ENCODE measurements at places on chromosomes 3 and 15.

DNA sequence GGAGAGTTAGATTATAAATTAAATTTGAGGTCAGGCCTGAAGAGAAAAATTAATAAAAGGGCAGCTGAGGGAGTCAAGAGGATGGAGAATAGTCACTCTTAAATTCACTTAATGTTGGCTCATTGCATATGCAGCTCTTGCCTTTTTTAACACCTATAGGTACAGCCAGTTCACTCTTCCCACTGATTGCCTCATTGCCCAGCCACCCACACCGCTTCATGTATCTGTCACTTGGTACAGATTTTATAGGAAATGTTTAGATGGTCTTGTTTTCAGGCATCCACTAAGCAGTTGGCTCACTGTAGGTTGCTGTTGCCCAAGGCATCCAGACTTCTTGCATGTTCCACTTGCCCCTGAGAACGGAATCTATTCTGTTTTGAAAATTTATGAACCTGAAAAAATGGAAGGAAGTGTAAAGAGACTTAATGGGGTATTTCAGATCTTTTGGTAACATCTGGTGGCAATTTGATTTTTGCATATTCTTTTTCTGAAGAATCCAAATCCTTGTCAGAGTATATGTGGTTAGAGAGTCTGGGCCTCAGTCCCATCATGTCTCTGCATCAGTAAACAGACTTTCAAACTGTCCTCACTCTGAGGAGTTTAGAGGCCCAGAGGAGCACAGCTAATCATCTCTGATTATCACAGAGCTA, 151.9 kb downstream of the RBPMS2 start:
- DNase-seq: no peak

DNA sequence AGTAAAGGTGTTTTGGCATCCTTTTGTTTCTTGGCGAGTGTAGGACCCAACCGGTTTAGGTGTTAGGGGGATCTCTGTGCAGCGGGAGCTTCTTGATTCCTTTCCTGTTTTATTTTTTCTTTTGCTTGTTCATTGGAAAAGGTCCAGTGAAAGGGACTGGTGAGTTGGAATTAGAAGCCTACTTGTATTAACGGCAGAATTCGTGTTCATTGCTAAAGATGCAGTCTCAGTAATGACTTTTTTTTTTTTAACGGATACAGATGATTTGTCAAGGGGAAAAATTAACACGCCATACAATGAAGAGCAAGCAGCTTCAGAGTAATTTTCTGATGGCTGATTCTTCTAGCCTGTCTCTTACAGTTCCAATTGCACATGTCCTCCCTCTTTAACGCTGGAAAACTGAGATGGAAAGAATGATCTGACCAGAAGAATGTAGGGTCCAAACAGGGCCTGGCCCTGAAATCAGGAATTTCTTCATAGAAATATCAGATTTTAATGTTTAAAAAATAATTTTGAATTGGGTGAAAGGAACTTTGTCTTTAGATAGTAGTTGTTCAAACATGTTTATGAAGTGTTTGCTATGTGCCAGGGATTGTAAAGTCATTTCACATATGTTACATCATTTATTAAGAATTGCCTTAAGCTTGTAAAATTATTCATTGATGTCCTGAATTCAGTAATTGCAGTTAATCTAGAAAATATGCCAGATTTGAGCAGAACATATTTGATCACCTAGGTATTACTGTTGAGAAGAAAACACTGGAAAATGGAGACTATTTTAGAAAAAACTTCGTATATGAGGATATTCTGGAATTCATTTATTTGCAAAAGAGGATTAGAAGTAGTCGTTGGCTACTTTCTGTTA, 1.4 kb downstream of the MAPK6 start:
- no peak for DNase-seq

DNA sequence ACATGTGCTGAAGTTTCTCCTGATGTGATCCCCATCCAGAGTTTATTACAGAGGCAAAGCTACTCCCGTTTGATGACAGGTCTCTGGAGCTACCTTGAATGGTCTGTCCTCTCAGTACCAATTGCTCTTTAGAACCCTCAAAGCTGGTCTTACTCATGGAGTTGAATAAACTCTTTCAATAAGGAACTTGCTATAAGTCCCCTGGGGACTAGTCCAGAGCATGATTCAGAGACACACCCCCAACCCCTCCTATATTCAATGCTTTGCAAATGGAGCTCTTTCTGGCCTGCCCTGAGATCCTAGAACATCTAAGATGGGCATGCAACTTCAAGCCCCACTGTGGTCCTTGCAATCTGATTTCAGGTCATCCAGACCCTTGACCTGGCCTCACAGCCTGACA, 23.9 kb upstream of the TPM1 start:
- no peak for DNase-seq

DNA sequence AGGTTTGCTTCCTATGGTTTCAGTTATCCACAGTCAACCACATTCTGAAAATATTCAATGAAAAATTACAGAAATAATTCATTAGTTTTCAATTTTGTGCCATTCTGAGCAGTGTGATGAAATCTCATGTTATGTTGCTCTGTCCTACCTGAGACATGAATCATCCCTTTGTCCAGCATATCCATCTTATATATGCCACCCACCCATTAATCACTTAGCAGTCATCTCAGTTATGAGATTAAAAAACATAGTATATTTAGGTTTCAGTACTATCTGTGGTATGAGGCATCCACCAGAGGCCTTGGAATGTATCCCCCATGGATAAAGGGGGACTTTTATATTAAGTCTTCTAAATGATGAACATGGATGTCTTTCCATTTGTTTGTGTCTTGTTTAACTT, 64.7 kb upstream of the PROK2 start:
- no peak for DNase-seq

DNA sequence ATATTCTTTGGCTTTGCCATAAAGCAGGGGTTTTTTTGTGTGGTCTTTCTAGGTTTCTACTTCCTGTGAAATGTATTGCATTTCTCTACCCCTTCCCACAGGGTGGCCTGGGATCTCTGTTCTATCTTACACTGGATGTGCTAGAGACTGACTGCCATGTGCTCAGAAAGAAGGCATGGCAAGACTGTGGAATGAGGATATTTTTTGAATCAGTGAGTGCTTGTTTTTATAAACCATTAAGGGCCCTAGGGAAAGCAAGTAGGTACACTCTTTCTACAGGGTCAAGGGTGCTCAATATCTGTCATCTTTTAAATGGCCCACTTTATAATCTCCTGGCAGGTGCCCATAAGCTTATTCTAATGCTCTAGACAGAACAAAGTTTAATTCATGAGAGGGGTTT, 730 bp downstream of the FETUB start:
- DNase-seq: no peak

GRCh38 chr3:141426404-141427034, 58.2 kb downstream of the ZBTB38 start:
- DNase-seq: no peak

- DNase-seq: no peak
Measured at GRCh38 chr15:99566157-99566897, 543 bp downstream of the MEF2A start.
